Activated naive CD4-positive, alpha-beta T cell treated with anti-CD3 and anti-CD28 coated beads for 36 hours (primary cell): ENCODE measurements at places on chromosomes 7 and 10.

GRCh38 chr10:71663311-71663710, 56.3 kb downstream of the C10orf105 start:
- no peak for DNase-seq

GRCh38 chr10:58992830-58993460, 183.5 kb upstream of the PHYHIPL start:
- DNase-seq: no peak

- DNase-seq: no peak
These were observed 636.8 kb downstream of the ETV1 start for GRCh38 chr7:13352677-13353076.

DNA sequence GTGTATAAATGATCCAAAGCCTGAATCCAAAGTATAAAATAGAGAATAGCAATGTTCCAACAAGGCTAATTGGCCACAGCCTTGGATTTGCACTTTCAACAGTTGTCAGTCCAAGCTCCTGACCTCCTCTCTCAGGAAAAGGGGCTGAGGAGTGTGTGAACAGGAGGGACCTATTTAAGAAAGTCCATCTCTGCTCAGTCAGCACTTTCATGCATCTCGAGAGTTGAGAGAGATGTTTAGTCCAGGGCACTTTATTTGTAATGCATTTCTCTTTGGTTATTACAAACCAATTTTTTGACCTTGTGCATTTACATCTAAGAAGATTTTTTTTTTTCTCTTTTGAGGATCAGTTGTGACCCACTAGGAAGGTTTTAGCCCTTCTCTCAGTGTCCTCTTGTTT, 244.2 kb downstream of the CREB5 start:
- DNase-seq: no peak

DNA sequence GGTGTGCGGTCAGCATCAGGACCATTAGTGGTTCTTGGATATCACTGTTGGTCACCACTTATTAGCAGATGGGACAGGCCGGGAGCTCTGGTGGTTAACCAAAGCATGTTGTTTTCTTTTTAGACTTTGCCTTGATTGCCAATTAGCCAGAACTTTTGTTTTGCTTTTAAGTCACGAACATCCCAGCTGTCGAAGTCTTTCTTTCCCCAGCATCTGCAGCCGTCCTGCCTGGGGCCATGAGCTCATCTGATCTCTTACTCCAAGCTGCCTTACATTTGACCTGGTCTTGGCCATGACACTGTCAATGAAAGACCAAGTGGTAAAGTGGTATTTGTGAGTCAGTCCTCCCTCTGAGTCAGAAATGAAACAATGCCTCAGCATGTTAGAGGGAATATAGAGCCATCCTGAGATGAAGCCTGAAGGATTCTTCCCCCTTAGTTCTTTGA, 53.9 kb upstream of the CREB5 start:
- DNase-seq: no peak

DNA sequence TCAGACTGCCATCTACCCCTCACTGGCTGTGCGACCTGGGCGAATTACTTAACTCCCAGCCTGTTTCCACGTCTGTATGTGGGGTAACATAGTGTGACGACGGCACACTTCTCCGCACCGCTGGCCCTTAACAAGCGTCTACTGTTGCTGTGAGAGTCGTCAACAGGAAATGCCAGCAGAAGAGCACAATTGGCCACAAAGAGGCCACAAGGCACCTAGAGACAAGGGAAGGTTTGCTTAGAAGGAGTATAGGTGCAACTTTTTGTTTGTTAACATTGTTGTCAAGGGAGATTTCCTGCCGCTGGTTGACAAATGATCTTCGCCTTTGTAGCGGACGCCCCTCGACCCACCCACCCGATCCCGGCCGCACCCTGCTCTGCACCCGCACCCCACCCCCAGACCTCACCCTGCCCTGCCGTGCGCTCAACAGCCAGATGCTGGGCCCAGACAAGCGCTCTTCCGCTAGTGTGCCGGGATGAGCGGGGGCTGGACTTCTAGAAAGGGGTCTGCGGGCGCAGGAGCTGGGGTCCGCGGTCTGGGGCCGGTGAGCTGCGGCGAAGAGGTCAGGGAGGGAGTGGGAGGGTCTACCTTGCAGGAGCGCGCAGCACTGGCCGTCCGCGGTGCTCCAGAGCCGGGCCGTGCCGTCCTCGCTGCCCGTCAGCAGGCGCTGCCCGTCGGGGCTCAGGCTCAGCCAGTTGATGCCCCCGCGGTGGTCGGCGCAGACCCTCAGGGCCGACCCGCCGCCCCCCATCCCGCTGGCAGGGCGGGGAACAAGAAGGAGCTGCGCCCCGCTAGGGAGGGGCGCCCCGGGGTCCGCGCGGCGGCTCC, 785 bp downstream of the WDR86 start:
- peak; percentile 27 for DNase-seq

- peak; percentile 77 for DNase-seq
These were observed 56.1 kb downstream of the ATAD1 start for GRCh38 chr10:87761892-87762291.

DNA sequence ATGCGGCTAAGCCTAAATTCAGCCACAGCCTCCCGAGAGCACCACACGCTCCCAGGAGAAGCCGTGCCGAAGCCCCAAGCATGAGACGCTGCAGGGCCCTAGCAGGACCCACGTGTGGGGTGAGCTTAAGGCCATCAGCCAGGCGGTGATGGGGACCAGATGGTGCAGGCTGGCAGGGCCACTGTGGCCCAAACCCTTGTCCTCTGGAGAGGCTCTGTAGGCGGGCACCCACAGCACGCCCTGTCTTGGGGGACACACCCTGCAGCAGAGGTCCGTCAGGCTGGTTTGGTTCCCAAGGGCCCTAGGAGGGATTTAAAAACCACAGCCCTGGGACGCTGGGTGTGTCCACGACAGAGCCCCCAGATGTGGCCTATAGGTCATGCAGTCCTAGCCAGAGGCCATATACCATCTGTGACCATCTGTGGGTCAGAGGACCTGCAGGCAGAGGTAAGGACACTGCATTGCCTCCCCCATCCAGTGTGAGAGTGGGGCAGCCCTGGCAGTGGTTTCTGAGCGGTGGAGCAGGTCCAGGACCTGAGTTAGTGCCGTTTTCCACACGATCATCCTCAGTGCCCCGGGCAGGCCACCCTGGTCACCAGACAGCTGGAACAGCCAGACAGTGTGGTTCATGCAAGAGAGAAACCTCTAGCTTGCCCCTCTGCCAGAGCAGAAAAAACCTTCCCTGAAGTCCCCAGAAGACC, 39.6 kb upstream of the INPP5A start:
- DNase-seq: no peak

GRCh38 chr10:71597821-71598498, 121.6 kb downstream of the C10orf105 start:
- DNase-seq: no peak

- DNase-seq: no peak
These were observed 247.9 kb upstream of the PTN start for GRCh38 chr7:137591421-137591837.

GRCh38 chr7:14341200-14341775, 351.8 kb upstream of the ETV1 start:
- DNase-seq: no peak

- no peak for DNase-seq
These were observed 216.8 kb downstream of the SNX10 start for GRCh38 chr7:26508481-26508880.

GRCh38 chr10:62018131-62018911, 116.8 kb downstream of the ARID5B start:
- DNase-seq: no peak

DNA sequence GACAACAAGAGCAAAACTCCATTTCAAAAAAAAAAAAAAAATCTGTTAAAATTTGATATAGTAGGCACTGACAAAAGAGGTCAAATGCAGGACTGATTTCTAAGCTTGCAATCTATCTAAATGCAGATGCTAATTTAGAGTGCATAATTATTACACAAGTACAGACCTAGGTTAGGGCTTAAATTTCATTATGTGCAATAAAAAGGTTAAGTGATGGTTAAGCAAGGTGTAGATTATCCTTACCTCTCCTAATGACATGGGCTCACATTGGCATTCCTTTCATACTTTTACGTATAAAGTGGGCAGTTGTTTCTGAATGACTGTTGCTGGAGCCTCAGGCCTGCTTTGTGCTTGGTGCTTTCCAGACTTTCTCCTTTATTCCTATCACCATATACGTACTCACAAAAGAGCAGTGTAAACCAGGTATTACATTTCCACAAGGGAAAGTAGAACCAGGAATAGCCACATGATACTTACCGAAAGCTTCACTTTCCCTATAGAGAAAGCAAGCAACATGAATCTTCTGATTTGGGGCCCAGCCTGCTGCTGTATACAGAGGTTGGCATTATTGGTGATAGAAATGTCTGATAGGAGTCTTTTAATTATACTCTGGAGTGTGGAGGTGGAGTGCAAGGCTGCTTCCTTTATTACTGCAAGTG, 2.2 kb upstream of the CHCHD1 start:
- DNase-seq: no peak

DNA sequence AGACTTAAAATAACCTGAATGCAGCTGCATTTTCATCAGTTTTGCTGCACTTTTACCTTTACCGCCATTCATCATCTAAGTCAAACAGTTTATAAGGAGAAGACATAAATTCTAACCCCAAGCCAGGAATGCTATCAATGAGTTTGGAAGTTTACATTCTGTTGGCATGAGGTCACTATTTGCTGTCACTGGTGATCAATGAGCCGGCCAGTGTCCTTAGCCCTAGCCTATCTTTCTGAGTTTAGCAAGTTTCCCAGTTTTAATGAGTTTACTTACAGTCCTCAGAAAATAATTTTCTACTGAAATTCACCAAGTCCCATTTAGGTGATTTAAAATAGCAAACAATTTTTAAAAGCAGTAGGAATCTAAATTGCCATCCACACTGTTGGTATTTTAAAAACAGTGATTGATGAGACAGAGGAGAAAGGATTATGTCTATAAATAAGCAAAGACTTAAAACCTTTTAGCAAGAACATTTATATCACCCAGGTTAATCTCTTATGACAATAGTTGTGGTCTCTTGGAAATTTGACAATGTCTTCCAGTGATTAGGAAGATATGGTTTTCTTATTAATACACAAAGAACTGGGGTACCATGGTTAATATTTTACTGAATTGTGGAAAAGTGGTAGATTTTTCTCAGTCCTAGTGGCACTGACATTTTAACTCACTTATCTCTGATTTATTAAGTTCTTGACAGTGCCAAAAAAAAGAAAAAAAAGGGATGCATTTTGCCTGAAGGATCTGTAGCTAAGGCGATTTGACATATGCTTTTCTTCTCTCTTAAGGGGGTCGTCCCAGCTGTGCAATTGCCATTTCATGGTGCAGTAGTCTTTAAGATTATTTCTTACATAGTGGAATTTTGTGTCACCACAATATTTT, 443.4 kb upstream of the ANKRD30A start:
- no peak for DNase-seq

DNA sequence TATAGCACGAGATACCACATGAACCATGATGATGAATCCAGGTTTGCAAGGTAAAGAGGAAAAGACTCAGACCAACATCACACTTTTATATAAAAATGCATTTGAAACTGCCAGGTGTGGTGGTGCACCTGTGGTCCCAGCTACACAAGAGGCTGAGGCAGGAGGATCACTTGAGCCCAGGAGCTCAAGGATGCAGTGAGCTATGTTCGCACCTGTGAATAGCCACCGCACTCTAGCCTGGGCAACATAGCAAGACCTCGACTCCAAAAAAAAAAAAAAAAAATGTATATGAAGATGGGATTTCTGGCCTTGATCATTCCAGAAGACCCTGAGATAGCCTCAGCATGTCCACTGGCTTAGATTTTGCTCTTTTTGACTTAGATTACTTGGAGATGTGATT, 161.6 kb downstream of the PARD3 start:
- DNase-seq: no peak

DNA sequence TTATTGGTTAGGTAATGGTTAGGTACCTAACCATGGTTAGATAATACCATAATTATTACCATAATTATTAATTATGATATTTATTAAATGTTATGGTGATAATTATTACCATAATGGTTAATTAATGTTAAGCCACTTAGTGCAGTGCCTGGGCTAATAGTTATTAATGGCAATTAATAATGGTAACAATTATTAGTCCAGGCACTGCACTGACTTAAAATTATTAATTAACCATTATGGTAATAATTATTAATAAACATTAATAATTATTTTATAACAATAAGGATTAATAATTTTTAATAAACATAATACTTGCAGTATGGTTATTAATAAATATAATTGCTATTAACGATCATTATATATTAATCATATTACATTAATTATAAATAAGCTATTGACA, 604.0 kb downstream of the CALN1 start:
- no peak for DNase-seq

GRCh38 chr10:43390759-43391158, 18.2 kb downstream of the HNRNPF start:
- peak; percentile 21 for DNase-seq

DNA sequence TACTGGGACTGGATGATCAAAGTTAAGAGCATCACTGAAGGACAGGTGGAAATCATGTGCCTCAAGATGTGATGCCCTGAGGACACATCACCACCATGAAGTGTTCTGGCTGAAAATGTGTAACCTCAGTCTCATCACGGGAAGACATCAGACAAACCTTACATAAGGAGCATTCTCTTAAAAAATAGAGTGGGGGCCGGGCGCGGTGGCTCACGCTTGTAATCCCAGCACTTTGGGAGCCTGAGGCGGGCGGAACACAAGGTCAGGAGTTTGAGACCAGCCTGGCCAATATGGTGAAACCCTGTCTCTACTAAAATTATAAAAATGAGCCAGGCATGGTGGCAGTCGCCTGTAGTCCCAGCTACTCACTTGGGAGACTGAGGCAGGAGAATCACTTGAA, 65.6 kb downstream of the LOXL4 start:
- DNase-seq: no peak

- peak; percentile 35 for DNase-seq
These were observed 423.4 kb downstream of the DNAJB6 start for GRCh38 chr7:157760004-157760730.

DNA sequence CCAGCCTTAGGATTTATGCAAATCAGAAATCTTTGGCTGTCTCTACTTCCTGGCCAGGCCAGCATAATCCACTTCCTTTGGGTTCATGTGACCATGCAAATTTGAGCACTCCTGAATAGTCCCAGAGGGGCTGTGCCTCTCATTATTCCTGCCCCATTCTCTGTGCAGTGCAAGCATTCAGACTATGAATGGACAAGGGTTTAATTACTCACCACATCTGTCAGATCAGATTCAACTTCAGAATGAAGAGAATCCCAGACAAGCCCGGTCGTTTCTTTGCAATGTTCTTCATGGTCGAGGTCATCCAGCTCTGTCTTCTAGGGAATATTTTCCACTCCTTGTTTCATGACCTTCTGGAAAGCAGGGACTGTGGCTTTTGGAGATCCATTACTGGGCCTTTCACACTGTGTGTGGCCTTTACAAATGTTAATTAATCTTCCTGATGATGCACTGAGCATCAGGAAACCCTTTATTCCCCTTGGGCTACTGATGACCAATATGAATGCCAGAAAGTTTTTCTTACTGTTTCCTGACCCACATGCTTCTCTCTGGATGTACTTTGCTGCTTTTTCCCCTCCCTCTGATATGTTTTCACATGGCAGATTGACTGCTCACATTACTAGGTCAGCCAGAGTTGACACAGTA, 217.6 kb upstream of the TCF7L2 start:
- no peak for DNase-seq

- DNase-seq: no peak
These were observed 46.7 kb downstream of the NOC3L start for GRCh38 chr10:94315975-94316464.

GRCh38 chr7:47489624-47490023, 92.3 kb downstream of the TNS3 start:
- DNase-seq: no peak

- no peak for DNase-seq
These were observed 137.7 kb downstream of the PTPRN2 start for GRCh38 chr7:158449942-158450341.

- no peak for DNase-seq
These were observed 114.3 kb downstream of the SEMA3C start for GRCh38 chr7:80804589-80804988.

GRCh38 chr10:43671659-43672531, 23.2 kb upstream of the ZNF32 start:
- DNase-seq: peak; percentile 62
